ENCODE measurements at places on chromosomes 1 and 21. TPM values are rescaled to one million over a fixed set of nuclear protein-coding genes. Genes with fewer than 3 reads are reported as not detected.

DNA sequence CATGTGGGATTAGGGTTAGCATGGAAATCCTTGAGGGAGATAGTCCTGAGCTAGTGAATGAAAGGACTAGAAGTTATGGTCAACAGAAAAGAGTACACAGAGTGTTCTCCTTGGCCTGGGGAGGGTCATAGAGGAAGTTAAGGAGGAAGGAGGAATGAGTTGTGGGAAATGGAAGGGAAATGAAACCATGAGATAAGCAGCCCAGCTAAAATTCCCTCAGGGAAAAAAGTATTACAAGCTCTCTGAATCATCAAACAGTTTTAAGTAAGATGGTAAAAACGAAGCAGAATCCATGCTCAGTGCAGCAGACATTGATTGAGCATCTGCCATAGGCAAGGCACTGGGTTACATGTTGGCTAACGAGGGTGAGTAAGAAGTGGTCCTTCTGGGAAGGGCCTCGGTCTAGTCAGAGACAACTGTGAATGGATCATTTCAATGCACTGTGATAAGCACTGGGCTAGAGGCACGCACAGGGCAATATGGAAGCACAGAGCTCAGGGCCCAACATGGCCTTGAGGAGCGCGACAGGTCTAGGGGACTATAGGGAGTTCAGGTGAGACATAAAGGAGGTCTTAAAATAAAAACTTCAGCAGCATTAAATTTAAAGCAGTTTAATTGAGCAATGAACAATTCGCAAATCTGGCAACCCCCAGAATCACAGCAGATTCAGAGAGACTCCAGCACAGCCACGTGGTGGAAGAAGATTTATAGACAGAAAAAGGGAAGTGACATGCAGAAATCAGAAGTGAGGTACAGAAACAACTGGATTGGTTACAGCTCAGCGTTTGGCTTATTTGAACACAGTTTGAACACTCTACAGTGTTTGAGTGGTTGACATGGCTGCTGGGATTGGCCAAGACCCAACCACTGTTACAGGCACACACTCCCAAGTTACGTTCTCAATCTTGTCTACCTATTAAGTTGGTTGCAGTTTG lies 219.5 kb downstream of the HLX start:
- DNase-seq, result peak; percentile 21
- H3K4me3 ChIP-seq, result no peak overlapping the region
- H3K4me1 ChIP-seq, result peaks cover 28% of the 10 kb centered on the region
- peak overlapping the region; percentile 76 for H3K27ac ChIP-seq
- no peaks in the 10 kb centered on the region for H3K36me3 ChIP-seq

HMGCS2 gene
- not detected for total RNA-seq

DNA sequence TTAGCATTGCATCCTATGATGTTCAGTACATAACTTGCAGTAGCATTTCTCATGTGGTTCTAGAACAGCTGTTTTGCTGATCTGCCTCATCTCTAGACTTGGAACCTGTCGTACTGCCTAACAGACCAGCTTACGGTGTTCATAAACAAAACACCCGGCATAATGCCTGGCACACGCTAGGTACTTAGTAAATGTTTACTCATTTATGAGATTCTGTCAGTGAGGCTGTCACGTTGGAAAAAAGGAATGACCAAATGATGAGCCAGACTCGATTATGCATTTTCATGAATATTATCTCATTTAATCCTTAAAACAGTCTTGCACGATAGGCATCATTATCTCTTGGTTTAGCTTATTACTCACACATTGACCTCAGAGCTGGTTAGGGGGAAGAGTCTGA lies 46.4 kb downstream of the CACHD1 start:
- H3K4me1 ChIP-seq, result peaks cover 27% of the 10 kb centered on the region
- no peak for DNase-seq
- H3K27ac ChIP-seq, result no peak overlapping the region
- H3K36me3 ChIP-seq, result no peaks in the 10 kb centered on the region
- no peaks in the 10 kb centered on the region for H3K27me3 ChIP-seq
- no peak overlapping the region for H3K4me3 ChIP-seq

CNTN2 gene
- total RNA-seq, result not detected

ZP4 gene
- total RNA-seq, result not detected

- H3K4me1 ChIP-seq, result peaks cover 6% of the 10 kb centered on the region
- H3K27ac ChIP-seq, result no peak overlapping the region
- no peaks in the 10 kb centered on the region for H3K27me3 ChIP-seq
- DNase-seq, result no peak
- peak overlapping the region; percentile 84 for H3K4me3 ChIP-seq
Measured at GRCh38 chr1:101239095-101240040, 2.5 kb downstream of the S1PR1 start.

- DNase-seq, result no peak
- no peaks in the 10 kb centered on the region for H3K4me1 ChIP-seq
- no peaks in the 10 kb centered on the region for H3K36me3 ChIP-seq
- H3K27ac ChIP-seq, result no peak overlapping the region
- no peaks in the 10 kb centered on the region for H3K27me3 ChIP-seq
- no peak overlapping the region for H3K4me3 ChIP-seq
Measured at GRCh38 chr1:51752073-51752948, 126.2 kb downstream of the NRDC start.

GRCh38 chr1:62906428-62906886 lies 122.5 kb downstream of the ATG4C start:
- DNase-seq, result no peak
- no peak overlapping the region for H3K4me3 ChIP-seq
- no peak overlapping the region for H3K27ac ChIP-seq
- H3K36me3 ChIP-seq, result no peaks in the 10 kb centered on the region
- H3K4me1 ChIP-seq, result no peaks in the 10 kb centered on the region

DNA sequence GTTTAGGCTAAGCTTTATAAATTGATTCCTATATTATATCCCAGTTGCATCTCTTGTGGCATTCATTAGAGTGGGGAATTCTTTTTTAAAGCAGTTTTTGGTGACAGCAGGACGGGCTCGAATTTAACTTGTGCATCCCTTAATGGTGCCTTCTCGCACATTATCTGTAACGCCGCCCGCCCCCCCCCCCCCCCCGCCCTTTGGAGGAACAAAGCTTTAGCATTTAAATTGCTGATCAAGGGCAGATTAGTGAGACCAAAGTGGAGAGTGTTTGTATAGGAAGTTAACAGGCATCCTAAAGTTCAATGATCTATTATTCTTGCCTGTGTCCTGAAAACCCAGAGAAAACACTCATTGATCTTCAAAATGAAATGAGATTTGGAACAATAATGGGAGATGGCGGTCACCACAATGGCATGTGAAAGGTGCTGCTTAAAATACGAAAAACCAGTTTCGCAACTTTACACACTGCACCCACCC lies 2.2 kb downstream of the LMO4 start:
- DNase-seq, result no peak
- H3K4me3 ChIP-seq, result peak overlapping the region; percentile 87
- H3K27ac ChIP-seq, result peak overlapping the region; percentile 83

RIMKLA gene
- total RNA-seq, result under 0.01 TPM

GRCh38 chr1:145845144-145845513 lies 301 bp upstream of the NUDT17 start:
- peaks cover 12% of the 10 kb centered on the region for H3K4me1 ChIP-seq
- H3K27ac ChIP-seq, result no peak overlapping the region
- H3K4me3 ChIP-seq, result peak overlapping the region; percentile 68
- H3K27me3 ChIP-seq, result no peaks in the 10 kb centered on the region
- peaks cover 17% of the 10 kb centered on the region for H3K36me3 ChIP-seq

DNA sequence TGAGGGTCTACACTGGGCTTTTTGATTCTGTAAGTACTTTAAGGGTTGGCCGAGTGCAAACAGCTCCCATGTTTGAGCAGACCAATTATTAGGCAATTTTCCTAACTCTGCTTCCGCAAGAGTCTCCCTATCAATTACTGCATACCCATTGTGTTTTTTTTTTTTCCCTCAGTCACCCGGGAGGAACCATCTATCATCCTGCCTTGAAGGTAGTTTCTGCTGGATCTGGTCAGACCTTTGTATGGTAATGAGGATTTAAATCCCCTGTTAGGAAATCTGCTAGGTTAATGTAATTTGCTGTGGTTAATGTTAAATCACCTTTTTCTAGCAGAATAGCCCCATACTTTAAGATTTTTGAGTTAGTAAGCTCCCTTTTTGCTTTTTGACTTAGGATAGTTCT lies 40.8 kb upstream of the WARS2 start:
- no peak overlapping the region for H3K27ac ChIP-seq
- no peak for DNase-seq
- no peaks in the 10 kb centered on the region for H3K27me3 ChIP-seq
- no peaks in the 10 kb centered on the region for H3K36me3 ChIP-seq
- H3K4me3 ChIP-seq, result no peak overlapping the region

DNA sequence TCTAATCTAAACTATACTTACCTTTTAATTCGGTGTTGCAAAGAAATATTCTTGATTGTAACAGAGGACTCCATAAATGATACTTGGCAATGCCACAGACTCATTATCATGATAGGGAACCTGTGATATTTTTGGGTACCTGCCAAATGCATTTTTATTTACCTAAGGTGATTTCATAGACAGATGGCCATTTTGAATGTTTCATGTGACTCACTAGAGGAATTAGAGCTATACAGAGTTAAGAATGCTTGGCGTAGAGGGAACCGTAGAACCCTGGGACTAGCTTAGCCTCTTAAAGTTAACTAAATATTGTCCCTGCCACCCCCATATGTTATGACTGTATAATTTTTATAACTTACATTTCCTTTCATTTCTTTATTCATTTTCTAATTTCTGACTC lies 136.1 kb downstream of the DISP1 start:
- no peak overlapping the region for H3K27ac ChIP-seq
- H3K4me1 ChIP-seq, result no peaks in the 10 kb centered on the region
- peak; percentile 19 for DNase-seq
- no peaks in the 10 kb centered on the region for H3K27me3 ChIP-seq
- H3K36me3 ChIP-seq, result no peaks in the 10 kb centered on the region

C1orf74 gene
- 3.1 TPM for total RNA-seq

- H3K4me3 ChIP-seq, result no peak overlapping the region
- peaks cover 2% of the 10 kb centered on the region for H3K36me3 ChIP-seq
- no peak for DNase-seq
- no peak overlapping the region for H3K27ac ChIP-seq
- no peaks in the 10 kb centered on the region for H3K27me3 ChIP-seq
Measured at GRCh38 chr1:39228252-39228651, 23.8 kb downstream of the MACF1 start.

CNR2 gene
- total RNA-seq, result not detected

- peak overlapping the region; percentile 43 for H3K4me3 ChIP-seq
- H3K4me1 ChIP-seq, result peaks cover 4% of the 10 kb centered on the region
- H3K36me3 ChIP-seq, result no peaks in the 10 kb centered on the region
- no peak for DNase-seq
- no peaks in the 10 kb centered on the region for H3K27me3 ChIP-seq
Measured at GRCh38 chr1:66752671-66753371, 562 bp downstream of the DYNLT5 start.

PAX7 gene
- total RNA-seq, result not detected

ZYG11A gene
- total RNA-seq, result 0.77 TPM
